Activated CD4-positive, alpha-beta T cell treated with anti-CD3 and anti-CD28 coated beads for 24 hours (primary cell): ENCODE measurements at places on chromosomes 1 and 21.

- no peak for DNase-seq
Measured at GRCh38 chr1:154784416-154784815, 85.7 kb downstream of the KCNN3 start.

DNA sequence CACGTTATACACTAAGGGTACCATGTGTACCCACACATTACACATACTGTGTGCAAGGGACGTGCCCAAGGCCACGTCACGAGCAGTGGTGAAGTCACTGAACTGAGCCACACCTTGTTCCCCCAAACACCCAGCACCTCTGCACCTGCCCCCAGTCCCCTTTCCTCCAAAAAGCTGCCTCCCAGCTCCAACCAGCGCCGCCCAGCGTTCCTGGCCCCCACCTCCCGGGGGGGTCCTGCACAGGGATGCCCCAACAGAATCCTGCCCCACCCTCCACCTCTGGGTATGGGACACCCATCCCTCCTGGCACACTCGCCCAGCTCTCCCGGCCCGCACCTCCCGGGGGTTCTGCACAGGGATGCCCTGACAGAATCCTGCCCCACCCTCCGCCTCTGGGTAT lies 54.1 kb downstream of the CHD5 start:
- DNase-seq, result no peak

DNA sequence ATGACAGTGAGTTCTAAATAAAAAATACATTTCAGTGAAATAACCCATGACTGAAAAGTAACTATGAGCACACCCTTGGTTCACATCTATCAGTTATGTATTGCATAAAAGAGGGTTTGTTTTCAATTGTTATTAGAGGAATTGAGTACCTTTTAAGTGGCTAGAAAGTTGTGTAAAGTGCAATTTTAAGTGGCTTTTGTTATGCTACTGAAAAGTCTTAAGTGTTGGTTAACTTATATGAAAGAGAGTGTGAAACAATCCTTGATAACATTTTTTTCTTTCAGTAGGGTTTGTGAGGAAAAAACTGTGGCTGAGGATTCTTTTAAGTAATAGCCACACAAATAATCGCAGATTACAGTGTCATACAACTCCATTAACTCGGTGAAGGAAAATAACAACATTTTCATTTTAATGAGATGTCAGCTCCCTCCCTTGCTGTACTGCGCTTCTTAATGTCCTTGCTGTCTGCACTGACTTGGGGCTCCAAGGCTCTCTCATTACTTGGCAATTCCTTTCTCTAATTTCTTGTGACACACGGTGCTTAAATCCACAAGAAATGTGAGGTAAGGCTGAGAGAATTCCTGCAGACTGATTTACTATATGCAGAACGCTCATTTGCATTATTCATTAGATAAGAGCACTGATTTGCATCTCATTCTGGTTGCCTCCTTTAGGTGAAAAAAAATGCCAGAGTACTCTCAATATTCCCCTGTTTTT lies 40.6 kb downstream of the NTNG1 start:
- DNase-seq, result no peak

- DNase-seq, result no peak
Measured at GRCh38 chr1:154496383-154496782, 5.6 kb upstream of the TDRD10 start.

DNA sequence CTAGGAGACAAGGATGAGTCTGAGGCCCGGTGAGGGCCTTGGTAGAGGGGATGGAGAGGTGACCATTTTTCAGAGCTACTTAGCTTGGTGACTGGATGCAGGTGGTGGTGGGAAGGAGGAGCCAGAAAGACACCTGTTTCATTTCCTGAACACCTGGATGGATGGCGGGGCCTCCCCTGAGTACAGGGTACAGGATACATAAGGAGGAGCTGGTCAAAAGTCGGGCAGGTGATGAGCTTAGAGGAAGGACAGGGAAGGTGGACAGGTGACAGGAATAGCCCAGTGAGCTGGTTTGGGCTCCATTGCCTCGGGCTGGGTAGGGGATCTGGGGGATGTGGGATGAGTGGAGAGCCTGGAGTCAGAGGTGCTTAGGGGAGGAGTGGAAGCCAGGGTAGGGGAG lies 6.3 kb downstream of the FAAH start:
- no peak for DNase-seq

GRCh38 chr1:151156515-151156819 lies at the start of gene TNFAIP8L2:
TSS of gene TNFAIP8L2 (plus strand) at chr1:151156649. CDS start at chr1:151158698, 2,049 bp downstream.
- peak; percentile 67 for DNase-seq
